SJSA1 (cell line): ENCODE measurements at places on chromosomes 13 and 19. TPM values are rescaled to one million over a fixed set of nuclear protein-coding genes. Genes with fewer than 3 reads are reported as not detected.

GRCh38 chr13:111117289-111117688, 2.2 kb downstream of the ARHGEF7 start:
- H3K4me1 ChIP-seq, result peaks cover 20% of the 10 kb centered on the region
- peaks cover 11% of the 10 kb centered on the region for H3K36me3 ChIP-seq
- DNase-seq, result no peak
- H3K27me3 ChIP-seq, result peaks cover 60% of the 10 kb centered on the region
- H3K4me3 ChIP-seq, result no peak overlapping the region

SIGLEC5 gene
- not detected in 2 replicates for total RNA-seq

MARCHF2 gene
- 37.9 and 45.5 TPM in 2 replicates for total RNA-seq

GRCh38 chr13:103523858-103524257, 457.6 kb upstream of the SLC10A2 start:
- H3K27me3 ChIP-seq, result no peaks in the 10 kb centered on the region
- no peaks in the 10 kb centered on the region for H3K4me1 ChIP-seq

DNA sequence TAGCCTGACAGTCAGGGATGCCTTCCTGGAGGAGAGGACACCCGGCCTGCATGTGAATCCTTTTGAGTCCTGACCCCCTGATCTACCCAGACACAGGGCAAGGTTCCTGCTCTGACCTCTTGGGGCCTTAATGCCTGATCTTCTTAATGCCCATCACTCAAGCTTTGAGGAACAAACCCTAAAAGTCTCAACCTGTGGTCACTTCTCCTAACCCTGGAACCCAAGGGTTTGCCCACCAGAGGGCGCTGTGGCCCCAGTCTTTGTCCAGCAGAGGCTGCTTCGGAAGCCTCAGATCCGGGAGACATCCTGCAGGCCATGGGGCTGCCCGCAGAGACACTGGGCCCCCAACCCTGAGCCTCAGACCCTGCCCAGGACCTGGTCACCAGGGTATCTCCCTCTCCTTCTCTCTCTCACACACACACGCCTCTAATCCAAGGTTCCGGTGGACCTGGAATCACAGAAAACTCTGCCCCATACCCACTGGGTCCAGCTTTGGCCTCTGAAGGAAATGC, 9.8 kb upstream of the DPF1 start:
- no peaks in the 10 kb centered on the region for H3K27me3 ChIP-seq
- H3K4me1 ChIP-seq, result peaks cover 4% of the 10 kb centered on the region; the same call in 1 of the 2 replicates
- no peak overlapping the region for H3K27ac ChIP-seq
- no peaks in the 10 kb centered on the region for H3K36me3 ChIP-seq

- no peaks in the 10 kb centered on the region for H3K36me3 ChIP-seq
- H3K4me1 ChIP-seq, result no peaks in the 10 kb centered on the region
- no peak overlapping the region for H3K4me3 ChIP-seq
- no peak overlapping the region for H3K27ac ChIP-seq
- no peaks in the 10 kb centered on the region for H3K27me3 ChIP-seq
These were observed 79.5 kb upstream of the ZNF835 start for GRCh38 chr19:56751078-56751489.

GRCh38 chr13:89029062-89029461, 1357.9 kb downstream of the SLITRK5 start:
- no peaks in the 10 kb centered on the region for H3K36me3 ChIP-seq
- H3K27me3 ChIP-seq, result no peaks in the 10 kb centered on the region
- no peak overlapping the region for H3K4me3 ChIP-seq
- H3K27ac ChIP-seq, result no peak overlapping the region

DNA sequence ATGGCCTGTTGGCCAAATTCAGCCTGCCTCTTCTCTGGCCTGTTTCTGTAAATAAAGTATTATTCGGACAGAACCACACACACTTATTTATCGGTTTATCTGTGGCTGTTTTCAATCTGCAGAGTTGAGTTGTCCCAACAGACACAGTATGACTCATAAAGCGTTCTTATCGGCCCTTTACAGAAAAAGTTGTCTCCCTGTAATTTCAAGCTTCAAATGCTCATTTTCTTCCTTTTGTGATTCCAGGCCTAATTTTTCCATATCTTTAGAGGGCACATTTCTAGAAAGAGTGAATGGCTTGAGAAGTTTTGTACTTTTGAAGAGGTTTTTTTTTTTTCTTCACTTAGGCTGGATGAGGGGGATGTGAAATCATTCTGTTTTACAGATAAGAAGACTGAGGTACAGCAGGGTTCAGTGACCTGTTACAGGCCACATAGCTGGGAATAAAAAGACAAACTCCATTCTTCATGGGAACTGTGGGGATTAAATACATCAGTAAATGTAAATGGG, 440.9 kb downstream of the TSHZ3 start:
- H3K36me3 ChIP-seq, result no peaks in the 10 kb centered on the region
- no peaks in the 10 kb centered on the region for H3K4me1 ChIP-seq
- no peak overlapping the region for H3K27ac ChIP-seq
- no peak overlapping the region for H3K4me3 ChIP-seq
